A549 treated with RU486 at 1 μM for 4 hours (cell line): ENCODE measurements at places on chromosomes 6 and 20. TPM values are rescaled to one million over a fixed set of nuclear protein-coding genes. Genes with fewer than 3 reads are reported as not detected.

The KHDC3L gene
- total RNA-seq: not detected in 5 replicates

The TBC1D7 gene
- total RNA-seq: 33.3 to 37.0 TPM (median 33.4 TPM) in 5 replicates

The ZNF311 gene
- 0.14 to 0.28 TPM (median 0.19 TPM) in 4 of 5 replicates, not detected in the other for total RNA-seq

The C6orf118 gene
- 0.14 to 0.42 TPM (median 0.16 TPM) in 5 replicates for total RNA-seq

The GHRH gene
- total RNA-seq: not detected in 5 replicates

The MANEA gene
- total RNA-seq: 1.7 to 4.7 TPM (median 3.9 TPM) in 5 replicates

The TRIM38 gene
- total RNA-seq: 1.8 to 2.1 TPM (median 1.9 TPM) in 5 replicates

The SYTL3 gene
- 0.86 to 1.3 TPM (median 1.2 TPM) in 5 replicates for total RNA-seq

The PTCRA gene
- not detected in 5 replicates for total RNA-seq

The ARHGAP40 gene
- not detected in 5 replicates for total RNA-seq

The CRISP2 gene
- total RNA-seq: not detected in 5 replicates

The PKIB gene
- 0.58 to 1.4 TPM (median 0.93 TPM) in 5 replicates for total RNA-seq

The PRL gene
- total RNA-seq: not detected in 5 replicates

The RRAGD gene
- 3.3 to 5.2 TPM (median 4.2 TPM) in 5 replicates for total RNA-seq

The TNFRSF6B gene
- 0.46 to 1.2 TPM (median 0.60 TPM) in 5 replicates for total RNA-seq

The TBP gene
- total RNA-seq: 16.0 to 18.8 TPM (median 17.4 TPM) in 5 replicates

The C6orf132 gene
- 0.96 to 2.0 TPM (median 1.3 TPM) in 5 replicates for total RNA-seq

The TRAM2 gene
- 19.9 to 24.8 TPM (median 23.2 TPM) in 5 replicates for total RNA-seq

The CGA gene
- 0.19 to 0.29 TPM (median 0.26 TPM) in 3 of 5 replicates, not detected in the others for total RNA-seq
